Fibroblast of skin of left biceps (primary cell): ENCODE measurements at places on chromosomes 6 and 20.

- DNase-seq: no peak
Measured at GRCh38 chr6:151376440-151376839, 14.9 kb downstream of the ZBTB2 start.

DNA sequence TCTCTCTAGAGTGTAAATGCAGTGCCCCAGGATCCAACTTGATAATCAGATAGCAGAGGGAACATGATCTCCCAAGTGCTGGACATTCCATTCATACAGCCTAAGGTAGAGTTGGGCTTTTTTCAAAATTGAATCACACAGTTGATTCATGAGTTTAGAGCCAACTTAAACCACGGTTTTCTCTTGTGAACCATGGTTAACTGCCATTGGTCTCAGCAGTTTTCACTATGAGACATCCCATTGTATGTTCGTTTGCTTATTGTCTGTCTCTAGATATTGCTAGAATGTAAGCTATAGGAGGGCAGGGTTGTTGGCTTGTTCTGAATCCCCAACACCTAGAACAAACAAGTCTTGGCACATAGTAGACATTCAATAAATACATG is 37.2 kb upstream of the TAF8 start:
- no peak for DNase-seq

DNA sequence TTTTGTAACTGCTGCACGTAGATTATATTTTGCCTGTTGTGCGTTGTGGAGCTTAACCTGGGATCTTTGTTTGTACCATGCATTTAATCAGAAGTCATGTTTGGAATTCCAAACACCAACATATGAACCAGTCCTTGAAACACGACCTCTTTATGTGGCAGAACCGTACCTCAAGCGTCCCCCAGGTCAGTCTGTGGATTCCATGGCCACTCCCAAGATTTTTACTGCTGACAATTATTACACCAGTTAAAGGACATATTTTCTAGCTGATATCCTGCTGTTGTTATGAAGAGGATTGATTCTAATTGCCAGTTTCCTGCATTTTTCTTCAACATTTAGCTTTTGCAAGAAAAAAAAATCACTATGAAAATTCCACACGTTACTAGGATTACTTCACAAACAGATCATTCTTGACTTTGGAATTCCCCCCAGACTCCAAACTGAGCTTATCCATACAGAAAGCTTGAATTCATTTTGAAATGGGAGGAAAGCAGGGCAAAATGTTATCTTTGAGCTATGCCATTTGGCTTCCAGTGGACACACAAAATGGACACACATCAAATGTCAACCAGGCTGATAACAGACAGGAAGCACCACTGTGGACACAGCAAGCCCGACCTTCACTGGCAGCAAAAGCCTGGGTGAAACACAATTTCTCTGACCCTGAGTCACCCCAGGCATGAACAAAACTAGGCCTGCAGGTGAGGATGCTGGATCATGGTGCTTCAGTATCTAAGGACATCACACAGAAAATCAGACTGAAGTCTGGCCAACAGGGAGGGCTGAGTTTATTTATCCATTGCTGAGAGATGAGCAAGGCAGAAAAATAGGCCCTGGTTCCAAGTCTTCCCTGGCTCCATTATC is 542.9 kb upstream of the JAG1 start:
- peak; percentile 72 for DNase-seq

DNA sequence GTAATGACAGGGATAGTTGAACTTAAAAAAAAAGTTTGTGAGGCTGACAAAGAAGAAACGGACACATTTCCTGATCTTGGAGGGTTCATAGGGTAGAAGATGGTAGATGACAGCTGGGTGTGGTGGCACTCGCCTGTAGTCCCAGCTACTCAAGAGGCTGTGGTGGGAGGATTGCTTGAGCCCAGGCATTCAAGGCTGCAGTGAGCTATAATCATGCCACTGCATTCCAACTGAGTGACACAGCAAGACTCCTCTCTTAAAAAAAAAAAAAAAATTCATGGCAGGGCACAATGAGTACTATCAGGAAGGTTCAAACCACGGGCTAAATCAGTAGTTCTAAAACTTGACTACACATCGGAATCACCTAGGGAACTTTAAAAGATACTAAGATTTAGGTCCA is 2.0 kb upstream of the MICA start:
- DNase-seq: peak; percentile 33

DNA sequence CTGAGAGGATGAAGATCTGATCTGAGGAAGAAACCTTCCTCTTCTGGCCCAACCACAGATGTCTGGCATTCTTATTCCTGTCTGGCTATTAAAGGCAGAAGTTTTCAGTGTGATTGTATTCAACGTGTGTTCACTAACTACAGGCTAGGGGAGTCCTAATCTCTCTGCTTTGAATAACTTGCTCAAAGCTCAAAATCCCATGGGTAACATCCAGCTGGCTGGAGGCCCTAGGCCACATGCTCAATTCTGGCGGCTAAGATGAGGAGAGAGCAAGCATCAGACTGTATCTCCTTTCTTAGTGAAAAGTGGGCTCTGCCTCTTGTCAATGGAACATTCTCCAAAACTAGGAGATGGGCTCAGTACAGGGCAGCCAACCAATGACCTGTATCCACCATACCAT is 478.0 kb downstream of the KIF16B start:
- no peak for DNase-seq

DNA sequence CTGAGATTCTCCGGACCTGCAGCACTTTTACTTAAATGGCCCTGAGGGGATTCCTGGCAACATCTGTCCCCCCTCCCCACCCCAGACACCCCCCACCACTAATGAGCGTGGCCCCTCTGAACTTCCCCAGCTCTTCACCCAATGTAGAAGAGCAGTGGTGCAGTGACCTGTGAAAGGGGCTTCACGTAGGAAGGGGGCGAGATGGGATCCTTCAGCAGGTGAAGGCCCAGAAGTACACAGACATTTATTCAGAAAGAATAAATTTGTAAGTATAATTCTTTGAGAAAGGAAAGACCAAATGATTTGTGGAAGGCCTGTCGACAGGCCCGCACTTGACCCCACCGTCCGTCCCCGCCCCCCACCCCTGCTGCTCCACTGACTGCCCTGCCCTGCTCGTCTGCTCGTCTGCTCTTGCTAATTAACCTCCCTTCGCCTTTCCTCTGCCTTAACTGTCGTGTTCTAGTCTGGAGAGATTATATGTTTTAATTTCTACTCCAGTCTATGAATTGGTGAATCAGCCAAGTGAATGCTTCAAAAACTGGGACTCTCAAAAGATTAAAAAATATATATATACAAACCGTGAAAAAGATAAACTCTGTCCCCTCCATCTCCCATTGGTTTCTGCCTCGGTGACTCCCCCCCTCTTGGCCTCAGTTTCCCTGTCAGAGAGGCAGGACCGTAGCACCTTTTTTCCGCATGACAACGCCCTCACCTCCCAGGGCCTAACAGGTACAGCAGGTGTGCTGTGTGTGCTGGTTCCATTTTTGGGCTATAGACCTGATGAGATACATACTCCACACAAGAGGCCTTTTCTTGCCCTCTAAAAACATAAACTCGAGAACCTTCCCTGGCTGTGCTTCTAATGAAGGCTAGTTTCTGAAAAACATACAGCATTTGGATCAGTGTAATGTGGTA is 49.2 kb downstream of the GNAS start:
- DNase-seq: no peak

DNA sequence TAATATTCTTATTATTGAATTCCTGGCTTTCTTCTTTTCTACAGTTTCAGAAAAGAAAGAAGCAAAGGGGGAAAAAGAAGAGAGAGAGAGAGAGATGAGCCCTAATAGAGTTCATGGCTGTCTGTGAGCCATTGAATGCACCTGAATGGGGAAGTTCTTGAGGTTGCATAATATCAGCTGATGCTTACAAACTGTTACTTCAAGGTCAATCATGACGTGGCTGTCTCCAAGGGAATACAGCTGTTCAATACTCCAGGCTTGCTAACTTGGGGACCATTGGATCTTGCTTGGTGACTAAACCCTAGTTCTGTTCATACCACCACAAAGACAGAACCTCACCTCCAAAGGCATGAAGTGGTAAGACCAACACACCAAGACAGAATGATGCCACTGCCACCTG is 180.4 kb downstream of the ADGRG6 start:
- no peak for DNase-seq

DNA sequence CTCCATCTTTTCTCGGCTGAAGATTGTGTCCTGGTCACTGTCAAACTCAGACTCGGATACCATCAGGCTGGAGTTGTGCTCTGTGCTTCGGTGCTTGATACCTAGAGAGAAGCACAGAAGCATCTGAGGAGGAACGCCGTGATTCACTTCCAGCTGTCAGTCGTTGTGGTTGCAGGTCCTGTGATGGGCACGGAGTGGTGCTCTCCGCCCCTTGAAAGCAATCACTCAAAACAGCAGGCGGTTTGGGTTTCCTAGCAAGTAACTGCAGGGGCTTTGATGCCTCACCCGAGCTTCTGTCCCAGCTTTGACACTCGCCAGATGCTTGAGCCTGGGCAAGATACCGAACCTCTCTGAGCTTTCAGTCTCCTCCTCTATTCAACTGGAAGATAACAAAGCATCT is 52.5 kb downstream of the ALDH5A1 start:
- no peak for DNase-seq

DNA sequence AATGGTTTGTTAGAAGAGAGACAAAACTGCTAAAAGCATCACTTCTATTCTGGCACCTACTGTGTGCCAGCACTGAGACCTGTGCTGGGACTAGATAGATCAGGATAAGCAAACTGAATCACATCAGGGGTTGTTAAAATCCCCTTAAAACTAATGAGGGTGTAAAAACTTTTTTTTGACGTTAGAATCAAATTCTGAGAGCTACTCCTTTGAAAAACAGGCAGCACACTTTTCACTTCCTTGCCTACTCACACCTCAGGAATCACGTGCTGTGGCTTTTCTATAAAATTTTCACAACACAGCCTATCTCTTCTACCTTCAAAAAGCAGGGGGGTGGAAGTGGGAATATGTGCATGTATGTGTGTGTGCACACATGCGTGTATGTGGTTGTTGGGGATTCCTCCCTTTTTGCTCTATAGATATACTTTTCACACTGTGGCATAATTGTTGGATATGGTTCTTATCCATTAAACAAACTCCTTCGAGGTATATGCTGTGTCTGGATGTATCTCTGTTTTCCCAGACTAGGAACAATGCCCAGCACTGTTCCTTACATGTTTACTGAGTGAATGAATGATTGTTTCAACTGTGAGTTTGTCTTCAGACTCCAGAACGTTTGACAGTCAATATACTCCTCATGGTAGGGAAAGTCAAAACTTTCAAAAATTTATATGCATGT is 105.4 kb downstream of the FYN start:
- DNase-seq: no peak

DNA sequence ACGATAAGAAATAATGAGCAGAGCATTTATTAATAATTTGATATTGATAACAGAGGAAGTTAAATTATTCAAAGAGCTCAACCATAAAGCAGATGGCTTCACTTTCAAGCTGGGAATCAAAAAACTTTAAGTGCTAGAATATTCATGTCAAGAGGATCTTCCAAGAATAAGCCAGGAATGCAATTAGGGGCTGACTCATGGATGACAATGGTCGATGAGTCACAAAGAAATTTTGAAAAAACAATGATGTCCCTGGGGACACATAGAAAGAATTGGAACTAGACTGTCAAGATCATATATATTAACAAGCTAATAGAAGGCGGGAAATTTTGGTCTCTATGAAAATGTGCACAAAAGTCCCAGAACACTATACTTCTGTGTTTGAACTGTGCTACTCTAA is 304.1 kb downstream of the LAMA2 start:
- peak; percentile 69 for DNase-seq

GRCh38 chr20:44203161-44203560 is 7.4 kb downstream of the OSER1 start:
- no peak for DNase-seq

GRCh38 chr20:51402201-51402600 is 140.3 kb downstream of the NFATC2 start:
- DNase-seq: no peak

DNA sequence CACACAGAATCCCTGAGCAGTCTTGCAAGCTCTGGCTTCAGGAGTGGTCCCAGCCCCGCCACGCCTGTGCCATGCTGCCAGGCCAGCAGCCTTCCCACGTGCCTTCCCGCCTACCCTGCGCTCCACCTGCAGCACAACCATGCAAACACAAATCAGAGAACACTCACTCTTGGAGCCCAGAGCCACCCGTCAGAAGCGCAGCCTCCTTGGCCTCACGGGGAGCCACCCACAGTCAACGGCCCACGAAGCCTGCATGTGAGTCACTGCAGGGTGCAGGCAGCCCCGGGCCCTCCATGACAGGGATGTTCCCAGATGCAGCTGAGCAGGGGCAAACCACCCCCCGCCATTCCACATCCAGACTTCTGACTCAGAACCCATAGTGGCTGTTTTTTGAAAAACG is 217.0 kb downstream of the DLL1 start:
- no peak for DNase-seq

DNA sequence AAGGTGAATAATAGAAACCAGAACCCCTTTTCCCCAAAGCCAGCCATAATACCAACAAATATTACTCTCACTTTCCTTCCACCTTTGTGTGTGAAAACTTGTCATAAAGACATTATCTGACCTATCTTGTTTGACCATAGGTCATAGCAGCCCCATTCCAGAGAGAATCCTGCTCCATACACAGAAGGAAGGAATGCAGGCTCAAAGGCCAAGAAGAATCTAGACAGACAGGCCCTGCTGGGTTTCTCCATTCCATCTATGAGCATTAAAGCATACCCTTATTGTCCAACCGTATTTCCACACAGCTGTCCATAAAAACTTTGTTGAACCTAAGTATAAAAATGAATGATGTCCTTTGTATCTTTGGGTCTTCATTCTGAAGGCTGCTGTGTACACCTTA is 40.7 kb upstream of the KCNK5 start:
- DNase-seq: no peak

GRCh38 chr20:17854307-17854903 is 114.2 kb downstream of the SNX5 start:
- DNase-seq: no peak

GRCh38 chr6:21099338-21100314 is 493.9 kb upstream of the SOX4 start:
- no peak for DNase-seq

GRCh38 chr20:30489614-30490003 is 767.9 kb upstream of the DEFB115 start:
- DNase-seq: no peak
